ENCODE measurements at places on chromosomes 6 and 20. TPM values are rescaled to one million over a fixed set of nuclear protein-coding genes. Genes with fewer than 3 reads are reported as not detected.

The KCNK5 gene
- 2.9 TPM for total RNA-seq

The HNF4A gene
- under 0.01 TPM for total RNA-seq

The LY86 gene
- total RNA-seq: 0.73 TPM

DNA sequence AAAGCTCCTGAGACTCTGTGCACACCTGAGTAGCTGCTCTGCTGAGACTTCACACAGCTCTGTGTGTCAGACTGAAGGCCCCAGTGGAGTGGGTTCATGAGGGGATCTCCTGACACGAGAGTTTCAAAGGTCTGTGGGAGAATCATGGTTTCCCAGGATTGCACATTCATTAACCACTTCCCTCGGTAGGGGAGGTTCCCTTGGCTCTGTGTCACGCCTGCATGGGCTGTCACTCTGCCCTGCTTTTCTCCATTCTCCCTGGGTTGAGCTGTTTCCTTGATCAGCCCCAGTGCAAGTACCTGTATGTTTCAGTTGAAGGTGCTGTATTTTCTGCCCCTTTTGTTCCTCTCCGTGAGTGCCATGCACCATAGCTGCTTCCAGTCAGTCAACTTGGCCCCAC, 236.9 kb downstream of the EPM2A start:
- no peaks in the 10 kb centered on the region for H3K36me3 ChIP-seq
- no peaks in the 10 kb centered on the region for H3K4me1 ChIP-seq
- H3K4me3 ChIP-seq: no peak overlapping the region
- H3K27ac ChIP-seq: no peak overlapping the region
- H3K27me3 ChIP-seq: no peaks in the 10 kb centered on the region
- no peak for DNase-seq

DNA sequence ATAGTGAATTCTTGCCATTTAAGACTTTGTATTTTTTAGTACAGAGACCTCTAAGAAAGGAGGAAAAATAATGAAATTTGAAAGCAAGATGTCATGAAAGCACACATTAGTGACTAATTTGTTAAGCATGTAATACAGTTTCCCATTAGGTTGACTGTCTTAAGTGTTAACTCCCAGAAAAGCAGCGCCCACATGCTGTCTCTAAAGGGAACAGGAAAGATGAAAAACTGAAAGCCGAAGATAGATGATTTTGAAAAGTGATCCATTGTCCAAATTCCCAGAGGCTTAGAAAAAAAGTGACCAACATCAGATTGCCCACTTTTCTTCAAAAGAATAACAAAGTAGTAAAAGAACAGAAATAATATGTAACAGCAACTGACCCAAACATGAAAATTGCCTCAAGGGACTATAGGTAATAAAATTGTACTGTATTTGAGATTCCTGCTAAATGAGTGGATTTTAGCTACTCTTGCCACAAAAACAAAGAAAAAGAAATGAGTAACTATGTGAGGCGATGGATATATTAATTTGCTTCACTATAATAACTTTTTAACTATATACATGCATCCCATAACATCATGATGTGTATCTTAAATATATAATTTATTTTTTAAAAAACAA, 83.2 kb upstream of the OGFRL1 start:
- no peaks in the 10 kb centered on the region for H3K36me3 ChIP-seq
- H3K27me3 ChIP-seq: no peaks in the 10 kb centered on the region
- no peak overlapping the region for H3K4me3 ChIP-seq
- no peak overlapping the region for H3K27ac ChIP-seq
- no peaks in the 10 kb centered on the region for H3K4me1 ChIP-seq

DNA sequence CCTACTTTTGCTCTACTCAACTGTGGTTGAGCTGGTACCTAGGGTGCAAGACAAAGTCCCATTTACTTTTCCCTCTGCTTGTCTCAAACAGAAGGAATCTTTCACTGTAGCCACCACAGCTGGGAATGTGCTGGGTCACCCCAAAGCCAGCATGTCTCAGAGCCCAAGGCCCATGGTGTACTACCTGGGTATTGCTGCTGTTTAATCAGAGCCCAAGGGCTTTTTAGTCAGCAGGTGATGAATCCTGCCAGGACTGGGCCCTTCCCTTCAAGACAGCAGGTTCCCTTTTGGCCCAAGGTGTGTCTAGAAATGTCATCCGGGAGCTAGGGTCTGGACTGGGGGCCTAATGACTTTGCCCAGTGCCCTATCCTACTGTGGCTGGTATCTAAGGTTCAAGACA, 249.8 kb downstream of the HDGFL1 start:
- no peaks in the 10 kb centered on the region for H3K36me3 ChIP-seq
- H3K27ac ChIP-seq: no peak overlapping the region
- no peaks in the 10 kb centered on the region for H3K4me1 ChIP-seq

- no peaks in the 10 kb centered on the region for H3K36me3 ChIP-seq
- H3K27ac ChIP-seq: no peak overlapping the region
- H3K4me3 ChIP-seq: no peak overlapping the region
- no peaks in the 10 kb centered on the region for H3K4me1 ChIP-seq
Measured at GRCh38 chr6:150705392-150705791, 105.7 kb downstream of the PLEKHG1 start.

- H3K4me1 ChIP-seq: no peaks in the 10 kb centered on the region
- no peaks in the 10 kb centered on the region for H3K27me3 ChIP-seq
- H3K4me3 ChIP-seq: no peak overlapping the region
Measured at GRCh38 chr6:170147832-170148708, 142.8 kb downstream of the DLL1 start.

GRCh38 chr6:90663873-90664272, 77.0 kb upstream of the MAP3K7 start:
- H3K4me3 ChIP-seq: no peak overlapping the region
- no peak overlapping the region for H3K27ac ChIP-seq
- DNase-seq: no peak
- no peaks in the 10 kb centered on the region for H3K36me3 ChIP-seq
- no peaks in the 10 kb centered on the region for H3K27me3 ChIP-seq

DNA sequence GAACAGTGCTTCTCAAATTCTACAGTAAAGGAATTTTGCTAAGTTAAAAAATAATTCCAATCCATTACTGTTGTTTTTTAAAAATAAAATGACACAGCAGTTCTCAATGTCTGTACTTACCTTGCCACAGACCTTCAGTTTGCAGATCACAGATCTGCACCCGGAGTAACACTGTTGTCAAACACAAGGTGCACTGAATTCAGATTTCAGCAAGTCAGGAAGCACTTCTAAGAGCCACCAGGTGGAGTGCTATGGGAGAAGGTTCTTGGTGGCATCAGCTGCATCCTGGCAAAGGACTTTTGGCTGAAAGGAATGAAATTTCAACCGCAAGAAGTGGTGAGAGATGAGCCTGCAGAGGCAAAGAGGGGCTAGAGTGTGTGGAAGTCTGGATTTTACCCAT, 17.4 kb downstream of the RSPH4A start:
- no peak for DNase-seq
- H3K27me3 ChIP-seq: no peaks in the 10 kb centered on the region
- H3K27ac ChIP-seq: no peak overlapping the region
- H3K4me1 ChIP-seq: no peaks in the 10 kb centered on the region
- H3K4me3 ChIP-seq: no peak overlapping the region
- H3K36me3 ChIP-seq: no peaks in the 10 kb centered on the region

DNA sequence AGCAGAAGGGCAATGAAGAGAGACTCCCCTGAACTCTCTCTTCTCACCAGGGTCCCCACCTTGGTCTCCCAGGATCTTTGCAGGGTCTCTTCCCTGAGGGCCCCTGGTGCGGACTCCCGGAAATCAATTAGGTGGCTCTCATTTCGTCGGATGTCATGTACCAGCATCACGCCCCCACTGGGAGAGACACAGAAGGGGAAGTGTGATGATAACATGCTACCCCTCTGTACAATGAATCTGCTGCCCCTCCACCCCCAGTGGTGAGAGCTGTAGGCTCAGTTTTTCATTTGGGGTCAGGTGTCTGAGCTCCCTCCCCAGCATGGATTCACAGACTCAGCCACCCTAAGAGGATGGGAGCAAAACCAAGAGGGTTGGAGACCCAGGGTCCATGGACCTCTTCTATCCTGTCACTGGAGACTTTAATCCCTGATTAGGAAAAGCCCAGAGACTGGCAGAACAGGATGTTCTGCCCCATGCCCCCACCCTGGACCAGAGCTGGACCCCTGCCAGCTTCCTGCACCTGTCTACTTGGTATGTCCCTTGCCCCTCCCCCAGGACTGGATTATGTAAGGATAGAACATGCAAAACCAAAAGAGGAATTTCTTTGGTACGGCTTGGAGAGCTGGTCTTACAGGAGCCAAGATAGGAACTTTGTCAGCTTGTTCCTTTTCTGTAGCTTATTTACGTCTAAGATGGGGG, 11.1 kb downstream of the GGT7 start:
- H3K27me3 ChIP-seq: no peaks in the 10 kb centered on the region
- no peaks in the 10 kb centered on the region for H3K4me1 ChIP-seq
- H3K4me3 ChIP-seq: no peak overlapping the region
- no peak for DNase-seq
- H3K27ac ChIP-seq: no peak overlapping the region
- no peaks in the 10 kb centered on the region for H3K36me3 ChIP-seq

- H3K36me3 ChIP-seq: no peaks in the 10 kb centered on the region
- H3K27me3 ChIP-seq: no peaks in the 10 kb centered on the region
- H3K4me3 ChIP-seq: no peak overlapping the region
- H3K27ac ChIP-seq: no peak overlapping the region
- no peak for DNase-seq
Measured at GRCh38 chr6:144476286-144476685, 191.2 kb downstream of the UTRN start.

- H3K36me3 ChIP-seq: no peaks in the 10 kb centered on the region
- no peaks in the 10 kb centered on the region for H3K27me3 ChIP-seq
- peak overlapping the region; percentile 88 for H3K27ac ChIP-seq
- DNase-seq: no peak
- peaks cover 4% of the 10 kb centered on the region for H3K4me1 ChIP-seq
Measured at GRCh38 chr6:25007269-25007699, 71.5 kb upstream of the RIPOR2 start.

GRCh38 chr6:117280922-117281321, 15.6 kb downstream of the VGLL2 start:
- no peaks in the 10 kb centered on the region for H3K27me3 ChIP-seq
- DNase-seq: no peak
- H3K27ac ChIP-seq: no peak overlapping the region
- H3K36me3 ChIP-seq: no peaks in the 10 kb centered on the region
- no peak overlapping the region for H3K4me3 ChIP-seq
- H3K4me1 ChIP-seq: no peaks in the 10 kb centered on the region

DNA sequence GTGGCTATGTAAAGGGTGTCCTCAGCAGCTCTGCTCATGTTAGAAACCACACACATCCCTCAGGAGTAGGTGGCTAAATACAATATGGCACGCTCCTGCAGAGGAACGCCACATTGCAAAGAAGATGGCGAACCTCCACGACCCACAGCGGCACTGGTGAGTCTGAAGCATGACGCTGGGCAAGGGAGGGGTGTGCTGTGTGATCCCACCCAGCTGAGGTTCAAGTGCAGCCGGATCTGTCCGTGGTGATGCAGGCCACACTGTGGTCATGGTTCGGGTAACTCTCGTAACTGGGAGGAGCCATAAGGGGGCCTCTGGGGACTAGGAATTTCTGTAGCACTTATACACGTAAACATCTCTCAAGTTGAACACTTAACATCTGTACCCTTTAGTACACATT, 23.4 kb upstream of the APMAP start:
- no peaks in the 10 kb centered on the region for H3K4me1 ChIP-seq
- H3K36me3 ChIP-seq: no peaks in the 10 kb centered on the region
- no peaks in the 10 kb centered on the region for H3K27me3 ChIP-seq
- no peak overlapping the region for H3K4me3 ChIP-seq

- no peaks in the 10 kb centered on the region for H3K4me1 ChIP-seq
- no peak for DNase-seq
- no peaks in the 10 kb centered on the region for H3K36me3 ChIP-seq
- H3K27me3 ChIP-seq: no peaks in the 10 kb centered on the region
- no peak overlapping the region for H3K4me3 ChIP-seq
Measured at GRCh38 chr6:37407948-37408347, 25.1 kb upstream of the CMTR1 start.

The CALHM4 gene
- not detected for total RNA-seq

- no peaks in the 10 kb centered on the region for H3K27me3 ChIP-seq
- no peaks in the 10 kb centered on the region for H3K36me3 ChIP-seq
- no peak overlapping the region for H3K4me3 ChIP-seq
- H3K27ac ChIP-seq: no peak overlapping the region
- no peak for DNase-seq
Measured at GRCh38 chr20:45974896-45975565, 3.0 kb upstream of the ZNF335 start.

DNA sequence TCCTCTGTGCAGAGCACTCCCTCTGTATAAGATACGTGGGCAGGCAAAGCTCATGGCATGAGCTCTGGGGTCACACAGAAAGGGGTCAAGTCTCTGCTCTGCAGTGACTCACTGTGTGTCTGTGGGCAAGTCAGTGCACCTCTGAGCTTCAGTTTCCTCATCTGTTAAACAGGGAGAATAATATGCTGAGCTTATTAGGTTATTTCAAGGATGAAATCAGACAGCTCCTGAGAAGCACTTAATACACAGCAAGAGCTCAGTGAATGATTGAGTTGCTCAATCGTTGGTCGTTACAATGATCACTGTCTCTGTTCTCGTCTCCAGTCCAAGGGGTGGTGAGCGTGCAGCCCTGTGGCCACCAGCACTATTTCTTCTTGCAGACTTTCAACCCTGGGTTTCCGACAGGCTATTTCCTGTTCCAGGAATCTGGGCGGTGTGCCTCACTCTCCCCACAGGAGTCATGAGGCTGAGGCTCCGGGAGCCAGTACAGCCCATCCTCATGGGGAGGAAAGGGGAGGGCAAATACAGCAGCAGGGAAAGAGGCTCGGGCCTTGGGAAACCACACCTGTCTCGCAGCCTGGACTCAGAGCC, 28.9 kb downstream of the KIAA1755 start:
- H3K36me3 ChIP-seq: no peaks in the 10 kb centered on the region
- no peaks in the 10 kb centered on the region for H3K27me3 ChIP-seq

GRCh38 chr6:3138341-3138740, 19.0 kb downstream of the TUBB2A start:
- no peak for DNase-seq
- no peaks in the 10 kb centered on the region for H3K36me3 ChIP-seq
- no peaks in the 10 kb centered on the region for H3K27me3 ChIP-seq
- H3K4me1 ChIP-seq: no peaks in the 10 kb centered on the region

The TDRD6 gene
- 1.5 TPM for total RNA-seq

The ADRM1 gene
- total RNA-seq: 42.9 TPM

GRCh38 chr6:16049168-16049567, 79.7 kb upstream of the MYLIP start:
- no peak overlapping the region for H3K4me3 ChIP-seq
- H3K27me3 ChIP-seq: no peaks in the 10 kb centered on the region
- H3K4me1 ChIP-seq: no peaks in the 10 kb centered on the region
- no peak overlapping the region for H3K27ac ChIP-seq

Data from uterus (tissue), 4 donors.